Activated CD8-positive, alpha-beta memory T cell treated with anti-CD3 and anti-CD28 coated beads, Interleukin-2, amount 50 U/mL, for 4 hours (primary cell): ENCODE measurements at places on chromosomes 5 and 9.

DNA sequence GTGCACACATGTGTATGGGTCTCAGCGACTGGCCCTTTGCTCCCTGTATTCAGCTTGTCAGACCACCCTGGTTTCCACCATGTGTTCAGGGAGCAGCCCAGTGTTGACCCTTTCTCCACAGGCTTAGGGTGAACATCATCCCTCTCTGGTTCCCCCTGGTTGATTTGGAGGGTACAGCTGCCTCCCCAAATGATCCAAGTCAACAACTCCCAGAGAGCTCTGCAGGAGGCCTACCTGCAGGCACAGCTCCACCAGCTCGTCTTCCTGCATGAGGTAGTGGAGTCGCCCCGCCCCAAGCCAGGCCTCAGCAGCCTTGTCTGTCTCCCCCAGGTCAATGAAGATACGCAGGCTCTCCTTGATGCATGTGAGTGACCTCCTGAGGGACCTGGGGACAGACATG is 50.5 kb downstream of the SH3TC2 start:
- DNase-seq, result no peak

DNA sequence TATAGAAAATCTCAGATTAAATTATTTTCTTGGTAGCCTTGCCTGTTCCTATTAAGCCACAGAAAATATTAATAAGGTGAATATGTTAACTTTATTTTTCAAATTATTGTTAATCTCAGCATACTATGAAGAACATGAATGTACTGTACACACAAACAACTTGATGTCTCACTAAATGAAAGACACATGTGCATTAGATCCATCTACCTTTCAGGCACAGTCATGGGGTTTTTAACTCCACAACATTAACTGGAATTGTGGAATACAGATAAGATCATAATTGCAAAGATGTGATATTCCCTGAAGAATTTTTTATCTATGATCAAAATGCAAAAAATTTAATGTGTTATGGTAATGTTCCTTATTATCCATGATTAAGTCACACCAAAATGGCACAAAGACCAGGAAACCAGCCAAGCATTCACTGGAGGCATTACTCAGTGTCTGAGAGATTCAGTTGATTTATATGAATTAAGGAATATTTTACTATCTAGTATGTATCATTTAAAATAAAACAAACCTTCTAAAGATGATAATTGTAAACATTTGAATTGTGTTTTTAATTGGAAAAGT is 150.0 kb upstream of the VCAN start:
- no peak for DNase-seq

DNA sequence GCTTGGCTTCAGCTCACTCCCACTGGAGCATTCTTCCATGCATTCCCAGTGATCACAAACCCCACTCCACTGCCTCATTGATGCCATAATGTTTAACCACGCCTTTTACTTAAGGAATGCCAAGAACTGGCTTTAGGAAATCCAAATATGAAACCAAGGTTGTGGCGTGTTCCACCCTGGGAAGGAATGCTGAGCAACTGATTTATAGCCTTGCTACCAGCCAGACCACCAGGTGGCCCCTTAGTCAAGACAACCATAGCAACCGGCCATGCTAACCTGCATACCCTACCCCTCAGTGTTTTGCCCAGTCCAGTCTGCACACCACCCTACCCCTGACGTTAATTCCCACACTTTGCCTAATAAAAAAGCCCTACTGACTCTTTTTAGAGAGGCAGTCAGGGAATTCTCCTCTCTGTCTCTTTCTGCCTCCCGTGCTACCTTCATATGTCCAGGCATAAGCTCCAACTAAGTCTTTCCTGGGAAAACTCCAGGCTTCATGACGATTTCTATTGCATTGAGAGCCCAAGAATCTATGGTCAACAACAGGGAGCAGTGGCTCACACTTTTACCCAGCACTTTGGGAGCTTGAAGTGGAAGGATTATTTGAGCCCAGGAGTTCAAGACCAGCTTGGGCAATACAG is 27.0 kb upstream of the PRRC2B start:
- DNase-seq, result no peak

DNA sequence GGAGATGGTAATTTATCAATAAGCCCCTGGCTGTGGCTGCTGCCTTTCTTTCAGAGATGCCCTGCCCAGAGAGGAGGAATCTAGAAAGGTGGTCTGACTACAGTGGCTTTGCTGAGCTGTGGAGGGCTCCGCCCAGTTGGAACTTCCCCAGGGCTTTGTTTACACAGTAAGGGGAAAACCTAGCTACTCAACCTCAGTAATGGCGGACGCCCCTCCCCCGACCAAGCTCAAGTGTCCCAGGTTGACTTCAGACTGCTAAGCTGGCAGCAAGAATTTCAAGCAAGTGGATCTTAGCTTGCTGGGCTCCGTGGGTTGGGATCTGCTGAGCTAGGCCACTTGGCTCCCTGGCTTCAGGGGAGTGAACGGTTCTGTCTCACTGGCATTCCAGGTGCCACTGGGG is 865.4 kb upstream of the ACO1 start:
- no peak for DNase-seq

- DNase-seq, result no peak
Observed at GRCh38 chr9:96660692-96661248, 5.7 kb upstream of the PRXL2C start.

DNA sequence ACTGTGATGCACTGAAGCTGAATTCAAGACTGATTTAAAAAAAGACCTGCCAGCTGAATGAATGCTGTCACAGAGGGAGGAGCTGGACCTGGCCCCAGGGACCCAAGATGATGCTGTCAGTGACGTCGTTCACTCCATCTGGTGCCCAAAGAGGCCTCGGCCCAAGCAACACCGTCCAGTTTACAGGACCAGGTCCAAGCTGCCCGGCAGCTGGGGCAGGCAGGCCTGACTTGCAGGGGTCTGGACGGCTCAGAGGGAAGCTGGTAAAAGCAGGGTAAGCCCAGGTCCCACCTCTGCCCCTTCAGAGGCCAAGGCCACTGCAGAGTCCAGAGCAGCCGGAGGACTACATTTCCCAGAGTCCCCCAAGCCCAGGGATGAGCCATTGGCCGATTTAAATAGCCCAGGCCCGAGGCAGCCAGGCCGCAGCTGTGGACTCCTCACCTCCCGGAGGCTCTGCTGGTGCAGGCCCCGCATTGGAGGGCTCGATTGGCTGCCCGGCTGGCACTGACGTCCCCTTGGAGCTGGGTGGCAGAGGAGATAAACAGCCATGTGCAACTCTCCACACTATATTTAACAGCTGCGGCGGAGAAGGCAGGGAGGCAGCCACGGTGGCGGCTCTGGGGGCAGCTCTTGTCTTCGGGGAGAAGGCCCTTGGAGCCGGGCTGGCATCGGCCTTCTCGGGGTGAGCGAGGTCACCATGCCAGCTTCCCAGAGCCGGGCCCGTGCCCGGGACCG is at the start of gene PLPP7:
TSS of gene PLPP7 (plus strand) at position 423 of the 735 bp plus-strand sequence. CDS start at position 698, 275 bp downstream.
- no peak for DNase-seq

GRCh38 chr9:97768746-97769145 is 71.6 kb upstream of the XPA start:
- no peak for DNase-seq

- DNase-seq, result no peak
Observed at GRCh38 chr5:53779541-53779981, 219.1 kb downstream of the NDUFS4 start.

- no peak for DNase-seq
Observed at GRCh38 chr9:1171546-1171945, 121.4 kb downstream of the DMRT2 start.

- DNase-seq, result no peak
Observed at GRCh38 chr9:116112236-116112635, 41.4 kb upstream of the PAPPA start.

GRCh38 chr5:90473396-90474234 is 956 bp downstream of the MBLAC2 start:
- DNase-seq, result peak; percentile 19

DNA sequence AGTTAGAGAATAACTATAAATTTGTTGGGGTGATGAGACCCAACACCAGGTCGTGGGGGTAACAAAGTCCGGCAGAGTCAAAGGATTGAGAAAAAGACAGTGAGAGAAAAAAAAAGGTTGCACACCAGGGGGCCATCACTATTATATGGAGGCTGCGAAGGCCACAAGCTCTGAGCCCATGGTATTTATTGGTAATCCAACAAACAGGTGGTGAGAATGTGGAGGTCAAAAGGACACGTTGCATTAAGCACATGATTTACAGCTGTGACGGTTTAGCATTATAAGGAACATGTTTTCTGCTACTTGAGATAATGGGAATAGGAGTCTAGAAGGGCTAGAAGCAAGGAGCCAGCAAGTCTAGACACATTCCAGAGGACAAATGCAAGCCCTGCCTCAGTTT is 2202.2 kb upstream of the C9orf72 start:
- no peak for DNase-seq

GRCh38 chr5:66967102-66967501 is 229.5 kb downstream of the CD180 start:
- no peak for DNase-seq

DNA sequence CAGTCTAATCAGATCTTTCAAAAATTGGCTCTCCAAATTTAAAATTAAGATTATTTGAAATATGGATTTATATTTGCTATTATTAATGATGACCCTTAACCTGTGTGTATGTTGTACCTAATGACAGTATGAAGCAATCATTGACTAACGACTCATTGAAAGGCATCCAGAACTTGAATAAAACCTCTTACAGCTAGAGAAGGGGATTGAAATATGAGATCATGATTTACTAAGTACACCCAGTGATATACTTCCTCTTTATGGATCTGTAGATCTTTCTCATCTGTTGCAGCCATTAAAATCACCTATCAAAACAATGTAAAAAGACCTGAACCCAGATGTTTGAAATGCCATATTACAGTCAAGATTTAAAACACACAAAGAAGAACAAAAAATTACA is 126.5 kb downstream of the RPS23 start:
- DNase-seq, result no peak

GRCh38 chr5:34051374-34051980 is 8.5 kb upstream of the C1QTNF3 start:
- no peak for DNase-seq

GRCh38 chr5:119328753-119329602 is 26.8 kb upstream of the TNFAIP8 start:
- DNase-seq, result peak; percentile 59

DNA sequence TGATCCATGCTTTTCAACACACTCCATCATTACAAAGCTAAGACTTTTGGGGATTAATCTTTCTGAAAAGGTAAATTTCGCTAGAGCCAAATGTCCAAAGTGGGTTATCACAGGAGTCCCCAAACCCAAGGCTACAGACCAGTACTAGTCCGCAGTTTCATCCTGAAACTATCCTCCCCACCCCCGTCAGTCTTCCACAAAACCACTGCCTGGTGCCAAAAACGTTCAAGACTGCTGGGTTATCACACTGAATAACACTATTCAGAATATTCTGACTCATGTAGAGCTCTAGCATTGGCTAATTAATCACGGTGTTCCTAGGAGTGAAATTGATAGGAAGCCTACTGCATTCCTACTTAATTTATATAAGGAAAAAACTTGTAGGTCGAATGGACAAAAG is 24.7 kb downstream of the ERP44 start:
- no peak for DNase-seq

GRCh38 chr5:1643651-1644392 is 120.1 kb upstream of the LPCAT1 start:
- DNase-seq, result no peak
